Right lobe of liver (tissue), 6 donors: ENCODE measurements at places on chromosomes 2 and 18. TPM values are rescaled to one million over a fixed set of nuclear protein-coding genes. Genes with fewer than 3 reads are reported as not detected.

GRCh38 chr18:9804517-9805104 lies 81.2 kb upstream of the TXNDC2 start:
- DNase-seq: no peak
- H3K4me3 ChIP-seq: no peak overlapping the region
- peaks cover 6% of the 10 kb centered on the region for H3K4me1 ChIP-seq

GRCh38 chr2:68336192-68336591 lies 16.4 kb upstream of the CNRIP1 start:
- H3K27ac ChIP-seq: no peak overlapping the region
- H3K4me3 ChIP-seq: no peak overlapping the region
- no peaks in the 10 kb centered on the region for H3K27me3 ChIP-seq
- H3K36me3 ChIP-seq: no peaks in the 10 kb centered on the region

GRCh38 chr18:63120620-63121019 lies 198.9 kb downstream of the BCL2 start:
- H3K4me3 ChIP-seq: no peak overlapping the region
- H3K27ac ChIP-seq: no peak overlapping the region
- no peaks in the 10 kb centered on the region for H3K27me3 ChIP-seq
- no peak for DNase-seq

DNA sequence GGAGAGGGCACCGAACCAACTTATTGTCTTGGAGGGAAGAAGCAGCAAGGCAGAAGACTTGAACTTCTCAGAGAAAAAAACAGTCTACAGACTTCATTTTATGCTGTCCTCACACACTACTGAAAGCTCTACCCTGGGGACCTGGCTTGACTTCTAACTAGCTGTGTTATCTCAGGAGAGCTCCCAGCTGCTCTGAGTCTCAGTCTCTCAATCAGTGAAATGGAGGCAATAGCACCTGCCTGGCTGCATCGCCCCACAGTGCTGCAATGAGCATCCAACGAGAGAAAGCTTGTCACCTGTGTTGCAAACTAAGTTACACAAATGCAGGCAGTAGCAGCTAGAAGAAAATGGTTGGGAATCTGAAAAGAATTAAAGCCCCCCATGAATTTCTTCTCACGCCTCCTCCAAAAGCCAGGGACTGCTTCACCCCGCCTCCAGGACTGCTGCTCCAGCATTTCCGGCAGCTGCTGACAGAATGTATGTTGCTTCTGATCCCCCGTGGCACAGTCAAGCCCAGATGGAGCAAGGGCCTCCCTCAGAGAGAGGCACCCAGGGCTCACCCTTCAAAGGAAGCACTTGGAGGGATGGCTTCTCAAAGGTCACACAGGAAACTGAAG lies 116.3 kb downstream of the BCL11A start:
- no peak overlapping the region for H3K4me3 ChIP-seq
- H3K27ac ChIP-seq: no peak overlapping the region
- H3K27me3 ChIP-seq: no peaks in the 10 kb centered on the region
- DNase-seq: no peak

DNA sequence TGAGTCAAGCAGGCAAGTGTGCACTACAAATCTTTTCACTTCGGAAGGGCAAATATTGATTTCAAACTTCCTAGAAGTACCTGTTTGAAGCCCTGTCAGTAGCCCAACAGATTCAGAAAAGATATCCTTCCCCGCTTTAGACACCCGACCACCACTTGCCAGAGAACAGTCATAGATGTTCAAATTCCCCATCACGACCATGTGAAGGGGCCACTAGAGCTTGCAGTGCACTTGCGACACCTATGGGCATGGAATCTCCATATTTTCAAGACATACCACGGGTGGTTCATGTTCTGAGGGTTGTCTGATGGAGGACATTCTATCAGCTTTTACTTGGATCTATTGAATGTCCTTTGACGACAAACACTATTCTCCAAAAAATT lies 23.8 kb downstream of the GNLY start:
- H3K4me3 ChIP-seq: no peak overlapping the region
- peaks cover 18% of the 10 kb centered on the region for H3K4me1 ChIP-seq
- no peak overlapping the region for H3K27ac ChIP-seq
- DNase-seq: no peak
- no peaks in the 10 kb centered on the region for H3K36me3 ChIP-seq
- no peaks in the 10 kb centered on the region for H3K27me3 ChIP-seq

DNA sequence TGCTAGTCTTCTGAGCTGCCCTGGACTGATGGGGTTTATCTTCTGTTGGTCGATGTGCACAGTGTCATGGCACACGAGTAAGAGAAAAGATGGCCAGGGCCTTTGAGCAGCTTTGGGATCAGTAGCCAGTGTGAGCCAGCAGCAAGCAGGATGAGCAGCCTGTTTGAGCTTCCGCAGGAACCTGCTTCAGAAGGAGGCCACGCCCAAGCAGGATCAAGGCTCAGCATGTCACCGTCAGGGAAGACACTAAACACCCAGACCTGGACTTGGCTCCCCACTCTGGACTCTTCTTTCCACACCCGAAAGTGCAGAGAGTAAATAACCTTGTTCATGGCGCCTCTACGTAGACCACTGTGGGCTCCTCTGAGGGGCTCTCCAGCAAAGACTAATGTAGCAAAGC lies 25.2 kb upstream of the ASB1 start:
- no peaks in the 10 kb centered on the region for H3K36me3 ChIP-seq
- DNase-seq: no peak
- H3K27me3 ChIP-seq: no peaks in the 10 kb centered on the region

DNA sequence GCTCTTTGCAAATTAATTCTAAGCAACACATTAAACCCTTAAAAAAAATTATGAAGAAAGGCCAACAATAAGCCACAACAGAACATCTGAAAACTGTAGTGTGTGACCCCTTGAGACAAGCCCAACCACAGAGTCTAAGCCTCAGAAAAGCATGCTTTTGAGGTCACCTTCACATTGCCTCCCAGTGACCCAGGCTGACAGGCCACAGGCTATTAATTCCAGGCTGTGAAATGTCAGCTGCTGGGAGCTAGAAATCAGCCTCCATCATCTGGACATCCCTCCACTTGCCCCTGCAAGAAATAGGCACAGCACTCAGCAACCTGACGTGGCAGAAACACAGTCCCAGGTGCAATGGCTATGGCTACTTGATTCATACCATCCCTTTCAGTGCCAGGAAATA lies 179.4 kb upstream of the ZFP36L2 start:
- H3K36me3 ChIP-seq: no peaks in the 10 kb centered on the region
- no peaks in the 10 kb centered on the region for H3K27me3 ChIP-seq
- no peaks in the 10 kb centered on the region for H3K4me1 ChIP-seq
- no peak overlapping the region for H3K4me3 ChIP-seq
- DNase-seq: no peak
- no peak overlapping the region for H3K27ac ChIP-seq

GRCh38 chr18:58241877-58242276 lies 197.9 kb downstream of the NEDD4L start:
- DNase-seq: no peak
- no peak overlapping the region for H3K27ac ChIP-seq
- no peaks in the 10 kb centered on the region for H3K4me1 ChIP-seq
- no peaks in the 10 kb centered on the region for H3K27me3 ChIP-seq
- H3K4me3 ChIP-seq: no peak overlapping the region

PPIG gene
- total RNA-seq: 16.6 TPM

EFHD1 gene
- 10.8 TPM for total RNA-seq

RFX8 gene
- not detected for total RNA-seq

IGFBP5 gene
- total RNA-seq: 28.0 TPM

TMEM169 gene
- total RNA-seq: 0.29 TPM

GALNT13 gene
- total RNA-seq: not detected
